ENCODE measurements at places on chromosomes 13 and 19.

GRCh38 chr19:56167064-56167578 is 8.7 kb upstream of the GALP start:
- no peak for DNase-seq

GRCh38 chr13:29855009-29855408 is 4.6 kb upstream of the UBL3 start:
- DNase-seq: no peak

- DNase-seq: peak; percentile 72
Measured at GRCh38 chr19:43755256-43755801, 567 bp upstream of the SMG9 start.

DNA sequence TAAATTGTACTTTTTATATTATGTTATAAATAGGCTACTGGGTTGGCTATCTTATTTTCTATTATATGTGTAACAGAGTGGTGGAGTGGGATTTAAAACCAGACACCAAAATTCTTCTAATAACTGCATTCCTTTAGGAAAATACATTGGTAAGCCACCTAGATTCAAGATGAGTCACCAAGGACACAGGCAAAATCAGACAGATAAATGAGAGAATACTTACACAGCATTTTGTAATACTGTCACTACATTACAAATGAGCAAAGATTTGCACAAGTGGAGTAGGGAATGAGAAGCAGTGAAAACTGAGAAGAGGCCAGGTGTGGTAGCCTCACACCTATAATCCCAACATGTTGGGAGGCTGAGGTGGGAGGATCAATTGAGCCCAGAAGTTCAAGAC is 6.2 kb upstream of the SPART start:
- DNase-seq: no peak

DNA sequence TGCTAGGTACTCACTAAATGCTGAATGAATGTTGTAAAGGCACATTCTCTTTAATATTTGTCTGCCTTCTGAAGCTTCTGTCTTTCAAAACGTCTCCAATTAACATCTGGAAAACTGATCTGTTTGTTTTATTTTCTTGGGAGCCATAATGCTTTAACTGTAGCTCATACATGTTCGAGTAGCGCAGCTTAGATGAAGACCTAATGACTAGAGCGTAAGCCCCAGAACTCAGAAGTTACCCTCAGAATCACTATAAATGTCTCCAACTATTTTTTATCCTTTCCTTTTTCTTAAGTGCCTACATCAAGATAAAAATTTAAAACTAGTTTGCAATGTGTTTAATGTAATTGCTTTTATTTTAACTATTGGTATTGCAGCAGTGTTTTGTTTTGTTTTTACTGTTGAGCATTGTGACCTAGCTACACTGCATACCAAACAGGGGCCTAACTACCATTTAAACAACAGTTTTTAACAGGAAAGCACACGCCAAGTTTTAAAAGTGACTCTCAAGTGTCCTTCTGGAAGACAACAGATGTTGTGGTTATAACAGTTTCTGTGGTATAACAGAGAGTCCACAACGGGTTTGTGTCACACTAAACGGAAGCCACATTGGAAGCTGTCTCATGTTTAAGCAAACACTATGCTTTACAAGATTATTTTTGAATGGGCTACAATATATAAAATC is 42.0 kb downstream of the MRPL57 start:
- no peak for DNase-seq

- no peak for DNase-seq
Measured at GRCh38 chr13:42762251-42762650, 19.1 kb upstream of the FAM216B start.

DNA sequence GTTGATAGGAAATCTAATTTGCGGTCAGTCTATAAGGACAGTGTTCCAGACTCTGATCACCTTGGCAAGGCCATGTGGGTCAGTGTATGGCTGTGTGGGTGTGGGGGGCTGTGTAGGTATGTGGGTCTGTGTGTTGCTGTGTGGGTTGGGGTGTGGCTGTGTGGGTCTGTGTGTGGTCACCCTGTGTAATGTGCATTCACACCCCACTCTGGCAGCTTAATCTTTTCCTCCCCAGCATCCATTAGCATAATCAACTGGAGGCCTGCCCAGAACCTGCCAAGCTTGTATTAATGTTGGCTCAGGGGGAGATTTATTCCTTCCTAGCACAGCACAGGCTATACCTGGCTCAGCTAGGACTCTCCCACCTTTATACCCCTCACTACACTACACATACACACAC is 203.2 kb downstream of the TUBA3C start:
- no peak for DNase-seq

GRCh38 chr13:80121038-80121437 is 219.9 kb downstream of the SPRY2 start:
- no peak for DNase-seq

GRCh38 chr19:55239004-55239403 is 10.4 kb upstream of the TMEM86B start:
- DNase-seq: no peak

DNA sequence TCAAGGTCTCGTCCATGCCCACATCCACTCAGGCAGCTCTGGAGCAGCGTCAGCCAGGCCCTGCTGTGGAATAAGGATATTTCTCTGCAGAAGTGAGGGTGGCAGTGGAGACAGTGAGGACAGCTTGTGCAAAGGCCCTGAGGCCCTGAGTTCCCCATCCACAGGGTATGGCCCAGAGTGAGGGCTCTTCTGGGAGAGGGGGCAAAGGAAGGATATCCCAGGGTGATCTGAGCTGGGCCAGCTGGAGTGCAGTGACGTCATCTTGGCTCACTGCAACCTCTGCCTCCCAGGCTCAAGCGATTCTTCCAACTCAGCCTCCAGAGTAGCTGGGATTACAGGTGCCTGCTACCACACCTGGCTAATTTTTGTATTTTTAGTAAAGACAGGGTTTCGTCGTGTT is 11.5 kb downstream of the MARK4 start:
- no peak for DNase-seq

DNA sequence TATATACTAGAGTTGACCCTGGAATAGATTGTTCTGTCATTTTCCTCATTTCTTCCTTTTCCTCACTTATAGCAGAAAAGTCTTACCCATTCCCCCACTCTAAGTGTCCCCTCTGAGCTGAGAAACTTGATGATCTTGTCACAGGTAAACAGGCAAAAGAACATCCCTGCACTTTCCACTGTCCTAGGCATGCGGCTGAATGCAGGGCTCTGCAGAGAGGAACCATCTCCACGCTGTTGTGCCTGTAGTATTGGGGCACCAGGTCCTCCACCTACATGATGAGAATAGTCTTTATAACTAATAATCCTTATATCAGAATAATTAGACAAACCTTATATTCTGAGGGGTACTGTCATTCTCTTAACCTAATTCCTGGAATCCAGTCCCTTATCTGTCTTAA is 211.3 kb downstream of the RBM26 start:
- no peak for DNase-seq

DNA sequence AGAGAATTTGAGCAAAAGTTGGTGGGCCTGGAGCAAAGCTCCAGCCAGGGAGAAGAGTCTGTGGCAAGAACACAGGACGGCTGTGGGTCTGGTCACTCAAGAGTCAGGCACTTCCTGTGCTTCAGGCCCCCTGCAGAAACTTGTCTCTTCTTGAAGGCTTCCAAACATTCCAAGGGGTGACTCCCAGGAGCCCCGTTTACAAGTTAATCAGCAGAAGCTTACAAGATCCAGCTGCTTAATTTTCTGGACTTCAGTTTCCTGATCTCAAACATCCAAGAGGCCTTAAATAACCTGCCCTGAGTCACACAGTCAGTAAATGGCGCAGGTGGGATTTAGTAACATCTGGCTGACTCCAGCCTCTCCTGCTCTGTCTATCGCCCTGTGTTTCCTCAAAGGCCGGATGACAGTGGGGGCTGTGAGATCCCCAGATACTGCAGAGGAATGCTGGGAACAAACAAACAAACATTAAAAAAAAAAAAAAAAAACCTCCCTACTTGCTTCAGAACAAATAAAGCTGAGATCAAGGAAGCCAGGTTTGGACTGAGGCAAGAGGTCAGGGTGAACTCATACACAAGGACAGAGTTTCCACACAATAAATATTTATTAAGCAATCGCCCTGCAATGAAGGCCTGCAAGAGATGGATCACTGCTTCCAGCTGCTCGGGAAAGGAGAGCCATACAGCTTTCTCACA is 175.4 kb upstream of the RFC3 start:
- DNase-seq: no peak

DNA sequence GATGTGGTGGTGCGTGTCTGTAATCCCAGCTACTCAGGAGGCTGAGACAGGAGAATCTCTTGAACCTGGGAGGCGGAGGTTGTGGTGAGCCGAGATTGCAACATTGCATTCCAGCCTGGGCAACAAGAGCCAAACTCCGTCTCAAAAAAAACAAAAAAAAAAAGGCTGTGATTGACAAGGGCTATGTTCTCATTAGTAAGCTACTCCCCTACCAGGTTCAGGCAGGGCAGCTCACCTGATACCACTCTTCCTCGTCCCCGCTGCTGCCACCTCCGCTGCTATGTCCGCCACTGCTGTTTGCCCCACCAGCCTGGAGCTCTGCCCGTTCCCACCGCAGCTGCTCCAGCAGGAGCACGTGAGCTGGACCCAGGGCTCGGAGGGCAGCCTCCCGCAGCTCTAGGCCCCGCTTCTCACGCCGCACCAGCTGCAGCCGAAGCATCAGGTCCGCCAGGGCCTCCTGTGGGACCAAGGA is 9.4 kb downstream of the USHBP1 start:
- DNase-seq: peak; percentile 38

GRCh38 chr19:10603873-10604459 is 16.9 kb upstream of the AP1M2 start:
- DNase-seq: no peak

GRCh38 chr19:14467391-14467790 is 7.8 kb downstream of the PTGER1 start:
- DNase-seq: no peak

DNA sequence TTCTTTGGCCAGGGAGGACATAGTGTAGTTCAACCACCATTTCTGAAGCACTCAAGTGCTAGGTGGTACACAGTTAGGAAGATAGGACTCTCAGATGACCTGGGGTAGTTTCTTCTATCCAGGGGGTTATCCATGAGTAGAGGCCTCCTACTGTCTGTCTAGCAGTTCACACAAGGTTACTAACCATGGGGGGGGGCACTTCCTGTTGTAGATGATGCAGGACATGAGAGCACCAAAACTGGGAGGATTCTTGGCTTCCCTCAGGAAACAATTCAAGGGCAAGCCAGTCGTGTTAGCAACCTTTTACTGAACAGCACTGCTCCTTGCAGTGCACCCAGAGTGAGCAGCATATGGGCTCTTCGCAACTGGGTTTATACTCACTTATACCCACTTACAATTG is 8.9 kb upstream of the TPP2 start:
- DNase-seq: no peak

DNA sequence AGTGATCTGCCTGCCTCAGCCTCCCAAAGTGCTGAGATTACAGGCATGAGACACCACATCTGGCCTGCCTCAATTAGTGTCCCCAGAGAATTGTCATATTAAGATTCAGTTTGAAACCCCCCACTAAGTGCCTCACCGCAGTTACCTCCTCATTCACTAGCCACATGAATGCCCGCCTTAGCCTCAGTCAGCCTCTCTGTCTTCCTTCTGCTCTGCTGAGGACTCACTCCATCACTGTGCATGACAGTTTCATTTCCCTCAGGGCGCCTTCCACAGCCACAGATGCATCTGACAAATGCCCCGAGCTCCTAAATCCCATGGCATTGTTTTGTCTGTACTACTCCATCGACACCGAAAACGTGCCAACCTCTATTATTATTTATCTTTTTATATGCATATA is 23.3 kb downstream of the MIPEP start:
- DNase-seq: no peak

DNA sequence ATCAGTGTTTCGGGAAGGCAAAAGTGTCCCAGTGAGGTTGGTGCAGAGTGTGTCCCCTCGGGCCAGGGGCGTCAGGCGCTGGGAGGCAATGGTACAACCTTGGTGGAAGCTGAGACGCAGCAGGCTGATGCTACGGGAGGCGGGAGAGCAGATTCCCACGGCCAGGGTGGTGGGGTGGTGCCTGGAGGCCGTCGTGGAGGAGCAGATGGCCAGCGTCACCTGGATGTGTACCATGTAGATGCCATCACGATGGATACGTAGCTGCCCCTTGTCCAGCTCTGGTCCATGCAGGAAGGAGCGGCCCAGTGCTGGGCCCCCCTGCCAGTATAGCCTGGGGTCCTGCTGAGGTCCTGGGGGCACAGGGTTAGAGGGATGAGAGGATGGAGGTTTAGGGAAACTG is 4.9 kb downstream of the CD70 start:
- no peak for DNase-seq

- no peak for DNase-seq
Measured at GRCh38 chr13:52734075-52734623, 5.5 kb downstream of the CNMD start.

DNA sequence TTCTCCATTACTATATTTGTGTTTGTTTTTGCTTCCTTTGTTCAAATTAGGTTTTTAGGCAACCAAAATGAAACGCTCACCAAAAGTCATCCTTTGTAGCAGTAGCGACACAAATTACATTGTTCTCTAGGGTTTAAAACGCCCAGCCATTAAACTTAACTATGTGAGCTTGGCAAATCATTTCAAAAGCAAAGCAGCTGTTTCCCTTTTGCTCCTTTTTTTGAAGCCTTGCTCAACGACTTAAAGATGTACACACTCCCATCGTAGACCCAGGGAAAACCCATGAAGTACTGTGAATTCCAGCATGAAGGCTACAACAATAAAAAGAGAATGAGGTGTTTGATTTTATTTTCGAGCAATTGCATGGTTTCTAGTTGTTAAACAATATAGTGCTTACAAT is 106.7 kb downstream of the RAP2A start:
- no peak for DNase-seq

DNA sequence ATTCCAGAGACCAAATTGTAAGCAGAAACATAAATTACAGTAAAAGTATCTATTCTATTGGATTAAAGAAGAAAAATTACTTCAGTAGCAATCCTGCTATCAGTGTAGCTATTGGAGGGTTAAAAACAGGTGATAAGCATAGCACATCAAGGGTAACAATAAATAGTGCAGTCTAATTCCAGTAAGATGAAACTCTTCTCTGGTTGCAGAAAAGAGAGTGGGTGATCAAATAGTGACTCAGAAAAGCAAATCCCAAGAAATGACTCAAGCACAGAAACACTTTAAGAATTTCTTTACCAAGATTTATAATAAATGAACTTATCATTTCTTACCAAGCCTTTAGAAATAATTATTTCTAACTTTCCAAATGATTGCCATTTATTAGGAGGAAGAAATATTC is 135.7 kb downstream of the LMO7 start:
- DNase-seq: no peak

DNA sequence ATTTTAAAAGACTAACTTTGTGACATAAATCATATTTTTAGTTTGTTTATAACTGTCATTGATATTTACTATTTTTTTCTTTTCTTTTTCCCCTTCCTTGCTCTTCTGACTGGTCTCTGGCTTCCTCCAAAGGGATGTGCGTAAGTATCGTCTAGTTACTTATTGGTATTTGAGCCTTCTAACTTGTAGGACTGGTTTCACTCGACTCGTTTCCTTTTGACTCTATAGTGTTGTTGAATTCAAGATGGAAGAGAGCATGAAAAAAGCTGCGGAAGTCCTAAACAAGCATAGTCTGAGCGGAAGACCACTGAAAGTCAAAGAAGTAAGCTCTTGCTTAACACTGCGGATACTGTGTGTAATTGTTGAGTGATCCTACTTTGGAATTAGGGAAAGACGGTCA is 18.6 kb downstream of the HNRNPM start:
- no peak for DNase-seq

Measured in NCI-H1092 treated with DMSO at 0.1 percent for 48 hours (cell line).